ENCODE measurements at places on chromosomes 2 and 18.

GRCh38 chr2:204477358-204477950, 67.8 kb upstream of the PARD3B start:
- no peak for DNase-seq

- DNase-seq = no peak
Observed at GRCh38 chr2:88606371-88607030, 20.8 kb downstream of the EIF2AK3 start.

DNA sequence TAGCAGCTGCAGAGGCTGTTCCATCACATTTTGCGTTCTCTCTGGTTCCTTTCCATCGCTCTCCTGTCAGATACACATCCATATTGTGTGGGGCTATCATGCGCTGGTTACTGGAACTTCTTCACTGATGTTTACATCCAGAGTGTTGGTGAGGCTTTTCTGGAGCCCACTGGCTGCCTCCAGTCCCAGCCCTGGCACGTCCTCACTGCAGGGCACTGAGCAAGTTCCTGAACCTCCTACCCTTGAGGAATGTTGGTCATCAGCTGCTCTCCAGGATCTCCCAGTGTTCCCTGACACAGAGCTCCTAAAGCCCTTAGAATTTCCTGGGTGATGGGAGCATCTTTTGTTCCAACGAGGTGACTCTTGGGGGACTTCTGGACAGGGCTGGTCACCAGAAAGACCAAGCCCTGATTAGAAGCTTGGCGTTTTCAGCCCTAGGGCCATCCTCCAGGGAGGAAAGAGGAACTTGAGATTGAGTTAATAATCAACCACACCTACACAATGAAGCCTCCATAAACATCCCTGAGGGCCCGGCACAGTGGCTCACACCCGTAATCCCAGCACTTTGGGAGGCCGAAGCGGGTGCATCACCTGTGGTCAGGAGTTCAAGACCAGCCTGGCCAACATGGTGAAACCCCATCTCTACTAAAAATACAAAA, 81.3 kb downstream of the TFCP2L1 start:
- DNase-seq = no peak

DNA sequence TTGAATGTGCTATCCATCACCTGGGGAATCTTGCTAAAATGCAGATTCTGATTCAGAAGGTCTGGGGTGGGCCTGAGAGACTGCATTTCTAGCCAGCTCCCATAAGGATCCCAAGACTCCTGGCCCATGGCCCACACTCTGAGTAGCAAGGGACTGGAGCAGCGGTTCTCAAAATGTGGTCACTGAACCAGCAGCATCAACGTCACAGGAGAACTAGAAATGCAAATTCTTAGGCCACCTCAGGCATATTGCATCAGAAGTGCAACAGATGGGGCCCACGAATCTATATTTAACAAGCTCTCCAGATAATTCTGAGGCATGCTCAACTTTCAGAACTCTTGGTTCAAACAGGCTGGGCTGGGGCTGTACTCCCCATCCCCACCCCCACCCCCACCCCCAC, 74.6 kb downstream of the DHRS9 start:
- no peak for DNase-seq

GRCh38 chr2:242031481-242032019, 162.0 kb downstream of the RTP5 start:
- DNase-seq = no peak

Data from NCI-H1930 (cell line).